ENCODE measurements at places on chromosomes 13 and 19. TPM values are rescaled to one million over a fixed set of nuclear protein-coding genes. Genes with fewer than 3 reads are reported as not detected.

The RASGRP4 gene
- 9.8 TPM for total RNA-seq

The SIGLEC5 gene
- total RNA-seq: 0.58 TPM

The CEACAM7 gene
- not detected for total RNA-seq

The RDH8 gene
- not detected for total RNA-seq

The PPM1N gene
- 0.88 TPM for total RNA-seq

The VRK3 gene
- 36.7 TPM for total RNA-seq

The UHRF1 gene
- 3.4 TPM for total RNA-seq

The SUPT5H gene
- 90.1 TPM for total RNA-seq

The COLGALT1 gene
- 67.1 TPM for total RNA-seq

The GPR12 gene
- total RNA-seq: 0.15 TPM

The FPR2 gene
- total RNA-seq: 3.9 TPM

The GRAMD1A gene
- 92.7 TPM for total RNA-seq

The CYP2A7 gene
- not detected for total RNA-seq

The CDADC1 gene
- 9.9 TPM for total RNA-seq

The CFAP97D2 gene
- not detected for total RNA-seq

The ZNF85 gene
- 4.6 TPM for total RNA-seq
